Choroid plexus epithelial cell (primary cell): ENCODE measurements at places on chromosomes 16 and 17.

DNA sequence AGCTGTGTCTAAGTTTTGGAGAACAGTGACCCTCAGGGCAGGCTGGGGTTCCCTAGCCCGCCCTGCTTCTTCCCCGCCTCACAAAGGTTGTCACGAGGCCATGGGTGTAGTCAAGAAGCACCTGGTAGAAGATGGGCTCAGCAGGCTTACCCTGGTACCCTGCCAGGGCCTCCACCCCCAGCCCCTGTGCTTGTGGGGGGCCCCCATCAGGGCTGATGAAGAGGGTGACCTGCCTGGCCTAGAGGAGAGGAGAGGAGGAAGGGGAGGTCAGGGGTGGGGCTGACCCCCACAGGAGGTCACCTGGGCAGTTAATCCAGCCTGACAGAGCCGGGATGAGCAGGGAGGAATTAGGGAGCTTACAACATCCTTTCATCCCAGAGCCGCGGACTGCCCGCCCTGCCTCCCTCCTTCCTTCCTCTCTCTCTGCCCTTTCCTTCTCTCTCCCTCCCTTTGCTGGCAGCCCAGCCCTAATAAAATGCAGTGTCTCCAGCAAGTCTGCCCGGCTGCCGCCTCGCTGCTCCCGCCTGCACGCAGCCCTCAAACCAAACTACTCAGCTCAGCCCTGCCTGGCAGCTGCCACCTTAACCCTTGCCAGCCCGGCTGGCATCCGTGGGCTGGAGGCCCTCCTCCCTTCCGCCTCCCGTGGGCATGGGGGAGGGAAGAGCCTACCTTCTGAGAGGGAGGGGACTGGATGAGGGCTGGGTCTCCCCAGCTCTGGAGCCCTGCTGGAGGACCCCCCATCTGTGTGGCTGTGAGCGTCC, 7.2 kb downstream of the DLX3 start:
- DNase-seq = no peak

DNA sequence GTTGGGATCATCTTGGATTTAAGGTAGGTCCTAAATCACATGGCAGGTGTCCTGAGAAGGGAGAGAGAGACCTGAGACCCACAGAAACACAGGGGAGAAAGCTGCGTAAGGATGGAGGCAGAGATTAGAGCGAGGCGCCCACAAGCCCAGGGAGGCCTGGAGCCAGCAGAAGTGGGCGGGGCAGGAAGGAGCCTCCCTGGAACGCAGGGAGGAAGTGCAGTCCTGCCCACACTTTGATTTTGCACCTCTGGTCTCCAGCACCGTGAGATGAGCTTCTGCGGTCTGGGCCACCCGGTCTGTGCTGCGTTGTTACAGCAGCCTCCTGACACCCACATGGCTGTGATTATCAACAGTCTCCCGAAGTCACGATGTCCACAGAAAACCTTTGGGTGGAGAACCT, 6.4 kb downstream of the DNASE1L2 start:
- DNase-seq = no peak

- no peak for DNase-seq
These were observed 163.7 kb downstream of the WSCD1 start for GRCh38 chr17:6233856-6234255.

GRCh38 chr16:72311426-72311825, 139.5 kb upstream of the PMFBP1 start:
- peak; percentile 30 for DNase-seq

DNA sequence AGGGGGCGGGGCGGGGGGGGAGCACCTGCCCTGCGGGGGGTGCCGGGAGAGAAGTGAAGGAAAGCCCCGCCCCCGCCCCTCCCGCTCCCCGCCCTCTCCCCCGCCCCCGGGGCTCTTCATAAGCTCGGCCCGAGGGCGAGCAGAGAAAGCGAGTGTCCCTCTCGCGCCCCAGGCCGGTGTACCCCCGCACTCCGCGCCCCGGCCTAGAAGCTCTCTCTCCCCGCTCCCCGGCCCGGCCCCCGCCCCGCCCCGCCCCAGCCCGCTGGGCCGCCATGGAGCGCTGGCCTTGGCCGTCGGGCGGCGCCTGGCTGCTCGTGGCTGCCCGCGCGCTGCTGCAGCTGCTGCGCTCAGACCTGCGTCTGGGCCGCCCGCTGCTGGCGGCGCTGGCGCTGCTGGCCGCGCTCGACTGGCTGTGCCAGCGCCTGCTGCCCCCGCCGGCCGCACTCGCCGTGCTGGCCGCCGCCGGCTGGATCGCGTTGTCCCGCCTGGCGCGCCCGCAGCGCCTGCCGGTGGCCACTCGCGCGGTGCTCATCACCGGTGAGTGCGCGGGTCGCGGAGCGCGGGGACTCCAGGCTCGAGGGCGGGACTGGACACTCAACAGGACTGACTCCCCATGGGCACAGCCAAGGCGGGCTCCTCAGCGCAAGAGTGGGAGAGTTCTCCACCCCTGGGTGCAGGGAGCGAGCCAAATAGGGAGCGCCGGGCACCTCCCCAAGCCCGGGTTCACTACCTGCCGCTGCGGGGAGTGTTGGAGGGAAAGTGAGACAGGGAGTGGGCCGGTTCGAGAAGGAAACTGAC, at the start of gene HSD11B2:
TSS of gene HSD11B2 (plus strand) at position 145 of the 798 bp plus-strand sequence. CDS start at position 273, 128 bp downstream.
- peak; percentile 36 for DNase-seq

- DNase-seq = no peak
These were observed 985 bp upstream of the C17orf107 start for GRCh38 chr17:4898351-4898750.

DNA sequence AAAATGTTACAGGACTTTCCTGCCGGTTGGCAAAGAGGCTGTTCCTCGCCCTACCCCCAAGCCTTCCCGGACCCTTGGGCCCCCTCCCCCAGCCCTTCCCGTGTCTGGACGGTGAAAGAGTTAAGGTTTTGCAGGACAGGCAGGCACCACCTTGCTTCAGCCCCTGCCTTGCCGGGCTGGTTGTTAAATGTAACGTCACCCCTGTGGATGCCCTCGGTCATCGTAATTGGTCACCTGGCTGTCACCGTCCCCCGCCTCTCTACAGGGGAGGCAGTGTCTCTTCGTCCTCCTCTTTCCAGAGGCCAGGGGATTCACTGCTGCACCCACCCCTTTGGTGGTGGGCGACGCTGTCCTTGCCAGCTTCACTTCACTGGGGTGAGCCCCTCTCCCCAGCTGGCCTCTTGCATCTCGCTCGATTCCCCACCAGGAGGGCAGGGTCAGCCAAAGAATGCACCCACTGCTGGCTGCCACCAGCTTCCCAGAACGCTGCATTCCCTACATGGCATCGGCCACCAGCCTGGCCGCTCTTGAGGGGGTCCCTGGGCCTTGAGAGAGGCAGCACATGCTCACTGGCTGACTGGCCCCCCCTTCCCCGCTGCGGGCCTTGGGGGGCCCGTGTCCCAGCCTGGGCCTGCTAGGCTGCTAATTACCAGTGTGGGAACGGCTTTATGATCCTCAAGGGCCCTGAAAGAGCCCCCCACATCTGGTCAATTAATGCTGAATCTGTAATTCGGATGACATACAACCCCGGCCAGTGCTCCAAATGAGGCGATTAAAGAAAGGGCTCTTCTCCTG, 25.2 kb upstream of the GSE1 start:
- DNase-seq = no peak

DNA sequence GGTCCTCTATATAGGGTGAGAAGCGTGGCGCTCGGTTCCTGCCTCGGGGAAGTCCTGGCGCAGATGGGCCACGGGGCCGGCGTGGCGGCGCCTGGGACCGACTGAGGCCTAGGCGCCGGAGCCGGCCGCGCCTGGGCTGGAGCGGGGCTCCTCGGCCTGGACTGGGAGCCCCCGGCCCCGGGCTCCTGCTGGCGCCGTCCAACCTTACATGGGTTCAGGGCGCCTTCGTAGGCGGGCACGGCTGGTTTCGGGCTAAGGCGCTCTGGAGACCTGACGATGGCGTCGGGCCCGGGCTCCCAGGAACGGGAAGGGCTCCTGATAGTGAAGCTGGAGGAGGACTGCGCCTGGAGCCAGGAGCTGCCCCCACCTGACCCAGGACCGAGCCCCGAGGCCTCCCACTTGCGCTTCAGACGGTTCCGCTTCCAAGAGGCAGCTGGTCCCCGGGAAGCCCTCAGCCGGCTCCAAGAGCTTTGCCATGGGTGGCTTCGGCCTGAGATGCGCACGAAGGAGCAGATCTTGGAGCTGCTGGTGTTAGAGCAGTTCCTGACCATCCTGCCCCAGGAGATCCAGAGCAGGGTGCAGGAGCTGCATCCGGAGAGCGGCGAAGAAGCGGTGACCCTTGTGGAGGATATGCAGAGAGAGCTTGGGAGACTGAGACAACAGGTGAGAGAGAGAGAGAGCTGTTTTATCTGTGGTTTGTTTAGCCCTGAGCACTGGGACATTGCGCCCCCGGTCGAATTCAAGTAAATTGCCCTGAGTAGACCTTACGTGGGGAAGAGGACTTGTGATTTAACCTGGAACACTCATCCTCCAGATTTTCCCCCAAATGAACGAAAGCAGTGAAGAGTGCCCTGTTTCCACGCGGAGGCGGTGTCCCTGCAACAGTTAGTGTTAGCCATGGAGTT, 504 bp downstream of the ZNF263 start:
- DNase-seq = peak; percentile 20

DNA sequence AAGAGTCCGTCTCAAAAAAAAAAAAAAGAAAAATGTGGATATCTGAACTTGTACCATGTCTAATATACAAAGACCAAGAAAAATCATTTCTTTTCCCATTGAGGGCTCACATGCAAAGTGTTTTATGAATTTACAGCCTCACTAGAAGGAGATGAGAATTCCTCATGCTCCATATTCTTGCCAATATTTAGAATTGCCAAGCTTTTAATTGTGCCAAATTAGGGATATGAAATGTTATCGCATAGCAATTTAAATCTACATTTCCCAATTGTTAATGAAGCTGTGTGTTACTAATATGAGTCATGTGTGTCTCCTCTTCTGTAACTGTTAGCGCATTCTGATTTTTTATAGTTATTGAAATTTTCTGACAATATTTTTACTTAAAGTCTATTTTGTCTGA, 63.0 kb upstream of the CRYM start:
- DNase-seq = no peak

- DNase-seq = no peak
These were observed 5.7 kb upstream of the SALL1 start for GRCh38 chr16:51156807-51157200.

DNA sequence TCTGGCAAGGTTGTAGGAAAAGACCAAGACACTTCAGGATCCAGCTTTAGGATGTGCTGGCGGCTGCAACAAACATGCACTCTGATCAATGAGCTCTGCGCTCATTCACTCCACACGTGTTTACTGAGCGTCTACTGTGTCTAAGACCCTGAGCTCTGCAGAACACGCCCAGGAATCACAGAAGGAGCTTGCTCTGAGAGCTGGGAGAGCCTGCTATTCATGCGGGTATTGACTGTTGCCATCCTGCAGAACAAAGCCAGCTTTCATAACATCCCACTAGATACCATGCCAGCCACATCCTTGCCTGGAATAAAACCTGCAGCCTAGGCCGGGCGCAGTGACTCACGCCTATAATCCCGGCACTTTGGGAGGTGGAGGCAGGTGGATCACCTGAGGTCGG, 44.1 kb downstream of the NXN start:
- DNase-seq = no peak

DNA sequence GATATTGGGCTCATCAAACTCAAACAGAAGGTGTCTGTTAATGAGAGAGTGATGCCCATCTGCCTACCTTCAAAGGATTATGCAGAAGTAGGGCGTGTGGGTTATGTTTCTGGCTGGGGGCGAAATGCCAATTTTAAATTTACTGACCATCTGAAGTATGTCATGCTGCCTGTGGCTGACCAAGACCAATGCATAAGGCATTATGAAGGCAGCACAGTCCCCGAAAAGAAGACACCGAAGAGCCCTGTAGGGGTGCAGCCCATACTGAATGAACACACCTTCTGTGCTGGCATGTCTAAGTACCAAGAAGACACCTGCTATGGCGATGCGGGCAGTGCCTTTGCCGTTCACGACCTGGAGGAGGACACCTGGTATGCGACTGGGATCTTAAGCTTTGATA, 2.6 kb upstream of the HPR start:
- DNase-seq = no peak

DNA sequence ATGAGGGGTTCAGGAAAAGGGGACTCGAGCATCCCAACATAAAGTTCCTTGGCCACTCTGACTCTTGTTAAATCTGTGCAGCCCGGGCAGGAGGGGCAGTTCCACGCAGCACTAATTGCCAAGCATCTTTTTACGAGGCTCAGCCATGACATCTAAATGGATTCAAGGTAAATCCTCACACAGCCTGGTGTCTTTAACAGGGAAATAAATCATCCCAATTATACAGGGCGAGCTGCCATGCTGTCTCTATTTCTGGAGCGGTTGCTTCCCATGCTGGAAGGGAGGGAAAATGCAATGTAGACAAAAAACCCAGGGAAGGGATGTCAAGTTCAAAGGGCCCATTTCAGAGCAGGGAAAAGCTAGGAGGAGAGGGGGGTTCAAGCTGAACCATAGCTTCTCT, 110.0 kb downstream of the GAS7 start:
- no peak for DNase-seq

- no peak for DNase-seq
These were observed 55.9 kb downstream of the STX8 start for GRCh38 chr17:9519583-9520272.

GRCh38 chr17:73613271-73614233, 30.7 kb downstream of the SDK2 start:
- peak; percentile 7 for DNase-seq

DNA sequence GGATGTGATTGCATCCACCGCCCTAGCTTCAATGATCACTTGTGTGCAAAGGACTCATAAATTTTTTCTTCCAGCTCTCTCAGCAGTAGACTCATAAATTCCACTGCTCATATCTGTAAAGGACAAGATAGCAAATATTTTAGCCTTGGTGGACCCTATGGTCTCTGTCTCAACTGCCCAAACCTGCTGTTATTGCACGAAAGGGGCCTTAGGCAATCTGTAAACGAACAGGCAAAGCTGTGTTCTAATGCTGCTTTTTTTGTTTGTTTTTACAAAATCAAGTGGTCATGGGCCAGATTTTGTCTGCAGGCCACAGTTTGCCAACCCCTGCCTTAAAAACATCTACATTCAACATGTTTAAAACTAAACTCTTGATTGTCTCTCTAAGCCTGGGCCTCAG, 34.1 kb downstream of the FAM20A start:
- no peak for DNase-seq

DNA sequence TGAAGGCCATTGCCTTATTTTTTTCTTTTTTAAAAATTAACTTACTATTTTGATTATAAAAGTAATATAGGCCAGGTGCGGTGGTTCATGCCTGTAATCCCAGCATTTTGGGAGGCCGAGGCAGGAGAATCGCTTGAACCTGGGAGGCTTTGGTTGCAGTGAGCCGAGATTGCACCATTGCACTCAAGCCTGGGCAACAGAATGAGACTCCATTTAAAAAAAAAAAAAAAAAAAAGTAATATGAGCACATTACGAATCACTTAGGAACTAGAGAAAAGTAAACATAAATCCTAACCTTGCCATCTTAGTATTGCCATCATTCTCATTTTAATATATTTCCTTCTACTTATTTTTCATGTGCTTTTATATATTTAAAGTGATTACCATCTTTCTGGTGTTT, 12.9 kb upstream of the TACO1 start:
- DNase-seq = no peak

DNA sequence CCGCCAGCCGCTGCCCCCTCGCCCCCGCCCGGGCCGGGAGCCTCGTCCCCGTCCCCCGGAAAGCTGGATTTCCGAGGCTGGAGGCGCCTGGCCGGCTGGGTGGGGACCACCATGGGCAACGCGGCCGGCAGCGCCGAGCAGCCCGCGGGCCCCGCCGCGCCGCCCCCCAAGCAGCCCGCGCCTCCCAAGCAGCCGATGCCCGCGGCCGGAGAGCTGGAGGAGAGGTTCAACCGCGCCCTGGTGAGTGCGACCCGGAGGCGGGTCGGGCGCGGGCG, 266 bp downstream of the FMNL1 start:
- DNase-seq = no peak

GRCh38 chr16:26161461-26162180, 469.9 kb downstream of the HS3ST4 start:
- no peak for DNase-seq

GRCh38 chr16:23060458-23061320, 88.6 kb downstream of the USP31 start:
- peak; percentile 88 for DNase-seq
